AG09319 (cell line): ENCODE measurements at places on chromosomes 6 and 20.

- DNase-seq: no peak
Observed at GRCh38 chr6:37698264-37699137, 818 bp upstream of the MDGA1 start.

DNA sequence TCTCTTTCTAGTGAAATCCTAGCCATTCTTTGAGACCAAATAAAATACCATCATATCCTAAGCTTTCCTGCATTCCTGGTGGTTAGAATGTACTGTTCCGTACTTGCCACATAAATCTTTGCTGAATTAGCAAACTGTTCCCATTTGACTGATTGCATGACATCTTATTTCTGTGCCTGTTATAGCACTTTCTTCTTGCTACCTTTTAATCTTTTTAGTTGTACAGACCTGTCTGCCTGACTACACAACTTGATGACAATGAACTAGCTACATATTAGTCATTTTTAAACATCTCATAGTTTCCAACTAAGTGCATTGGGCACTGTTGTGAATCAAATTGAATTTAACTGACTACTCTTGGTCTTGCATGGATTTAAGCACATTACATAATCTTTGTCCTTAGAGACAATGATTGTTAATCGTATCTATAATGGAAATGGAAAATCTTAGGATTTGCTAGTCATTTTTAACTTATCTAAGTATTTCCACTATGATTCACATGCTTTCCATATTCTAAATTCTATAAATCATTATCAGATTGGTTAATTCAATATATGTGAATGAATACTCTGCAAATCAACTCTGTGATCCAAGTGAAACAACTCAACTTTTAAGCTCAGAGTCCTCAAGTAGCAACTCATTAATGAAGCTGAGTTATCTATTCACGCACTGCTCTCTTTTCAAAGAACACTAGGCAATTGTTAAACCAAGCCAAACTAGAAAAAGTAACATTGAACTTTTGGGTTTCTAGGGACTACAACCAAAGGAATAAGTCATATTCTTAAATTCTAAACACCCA lies 109.0 kb downstream of the TNFRSF21 start:
- DNase-seq: no peak

GRCh38 chr6:293193-294174 lies 1.2 kb downstream of the DUSP22 start:
- no peak for DNase-seq

DNA sequence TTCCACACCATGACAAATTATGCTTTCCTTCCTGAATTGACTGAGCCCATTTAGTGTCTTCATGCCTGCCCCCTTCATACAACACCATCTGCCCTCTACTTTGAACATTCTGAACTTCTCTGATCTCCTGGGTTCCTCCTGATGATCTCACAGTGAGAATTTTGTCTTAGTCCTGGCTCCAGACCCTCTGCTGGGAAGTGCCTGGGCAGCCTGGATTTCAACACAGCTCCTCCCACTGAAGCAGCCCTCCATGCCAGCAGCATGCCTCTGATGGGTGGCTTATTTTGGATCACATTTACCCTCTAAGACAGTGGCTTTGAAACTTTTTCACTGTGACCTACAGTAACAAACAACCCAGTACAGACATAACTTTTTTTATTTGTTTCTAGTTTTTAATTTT lies 41.5 kb downstream of the DSE start:
- no peak for DNase-seq

GRCh38 chr20:44326391-44327159 lies 10.3 kb upstream of the R3HDML start:
- DNase-seq: no peak

DNA sequence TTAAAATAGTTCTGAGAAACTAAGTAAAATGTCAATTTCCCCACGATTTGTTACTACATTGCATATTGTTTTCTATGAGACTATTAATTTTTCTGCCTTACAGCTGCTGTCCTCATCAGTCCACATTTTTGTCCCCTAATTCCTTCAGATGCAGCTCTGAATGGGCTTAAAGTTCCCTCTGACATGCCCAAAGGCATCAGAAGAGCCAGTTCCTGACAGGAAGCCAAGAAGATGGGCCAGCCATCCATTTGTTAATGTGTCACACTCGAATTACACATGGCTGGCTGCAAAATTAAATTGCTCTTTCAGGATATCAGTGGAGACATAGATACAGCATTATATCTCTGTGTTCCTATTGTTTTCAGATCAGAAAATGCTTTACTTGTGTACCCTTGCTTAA lies 1223.0 kb downstream of the EPHA7 start:
- DNase-seq: no peak
